ENCODE measurements at places on chromosomes 4 and X.
A peak's percentile ranks its signal among the peaks of the same experiment; 100 is the strongest.

DNA sequence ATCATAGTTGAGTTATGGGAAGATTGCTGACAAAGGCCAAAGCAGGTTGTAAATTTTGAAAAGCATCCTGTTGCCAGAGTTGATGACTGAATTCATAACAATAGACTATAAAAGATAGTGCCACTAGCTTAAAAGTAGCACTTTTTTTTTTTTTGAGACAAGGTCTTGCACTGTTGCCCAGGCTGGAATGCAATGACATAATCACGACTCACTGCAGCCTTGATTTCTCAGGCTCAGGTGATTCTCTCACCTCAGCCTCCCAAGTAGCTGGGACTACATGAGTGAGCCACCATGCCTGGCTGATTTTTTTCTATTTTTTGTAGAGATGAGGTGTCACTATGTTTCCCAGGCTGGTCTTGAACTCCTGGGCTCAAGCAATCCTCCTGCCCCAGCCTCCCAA, 122.7 kb downstream of the SPOCK3 start:
- DNase-seq: no peak

DNA sequence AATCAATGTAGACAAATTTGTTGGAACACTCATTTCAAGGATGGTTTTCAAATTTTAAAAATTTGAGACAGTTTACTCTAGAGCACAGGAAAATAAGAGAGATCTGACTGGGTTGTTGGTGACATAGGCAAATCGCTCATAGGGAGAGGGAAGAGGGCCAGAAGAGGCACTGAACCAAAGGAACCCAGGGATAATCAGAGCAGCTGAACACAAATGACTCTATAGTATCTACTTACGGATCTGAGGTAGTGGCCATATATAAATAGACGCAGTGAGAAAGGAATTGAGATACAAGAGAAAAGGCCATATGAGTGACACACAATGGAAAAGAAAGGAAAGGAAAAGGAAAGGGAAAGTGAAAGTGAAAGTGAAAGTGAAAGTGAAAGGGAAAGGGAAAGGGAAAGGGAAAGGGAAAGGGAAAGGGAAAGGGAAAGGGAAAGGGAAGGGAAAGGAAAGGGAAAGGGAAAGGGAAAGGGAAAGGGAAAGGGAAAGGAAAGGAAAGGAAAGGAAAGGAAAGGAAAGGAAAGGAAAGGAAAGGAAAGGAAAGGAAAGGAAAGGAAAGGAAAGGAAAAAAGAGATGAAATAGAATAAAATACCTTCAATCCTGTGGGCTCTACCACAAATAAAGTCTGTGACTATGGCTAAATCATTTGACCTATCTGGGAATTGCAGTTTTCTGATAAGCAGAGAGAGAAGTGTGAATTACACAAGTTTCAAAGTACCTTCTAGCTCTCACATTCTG, 759.2 kb downstream of the DMD start:
- no peak for DNase-seq

GRCh38 chrX:16666541-16666940, 16.6 kb downstream of the S100G start:
- no peak for DNase-seq

- DNase-seq: no peak
Measured at GRCh38 chr4:17531538-17532285, 16.7 kb downstream of the CLRN2 start.

DNA sequence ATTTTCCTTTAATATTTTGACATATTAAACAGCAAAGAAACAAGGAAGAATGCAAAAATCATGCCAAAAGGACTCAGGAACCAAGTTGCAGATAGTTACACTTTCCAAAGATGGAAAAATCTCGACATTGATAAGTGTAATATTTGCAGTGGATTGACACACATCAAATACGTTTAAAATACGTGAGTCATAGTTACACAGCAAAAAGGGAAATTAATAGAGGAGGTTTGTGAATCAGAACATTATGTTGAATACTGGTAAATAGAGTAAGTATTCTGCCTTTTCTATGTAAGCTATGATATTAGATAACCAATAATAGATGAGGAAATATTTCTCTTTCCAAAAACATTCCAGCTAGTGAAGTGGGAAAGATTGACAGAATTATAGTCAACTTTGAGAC, 1761.3 kb upstream of the IGFBP7 start:
- no peak for DNase-seq

GRCh38 chr4:121192013-121192412, 27.9 kb upstream of the TNIP3 start:
- DNase-seq: no peak

DNA sequence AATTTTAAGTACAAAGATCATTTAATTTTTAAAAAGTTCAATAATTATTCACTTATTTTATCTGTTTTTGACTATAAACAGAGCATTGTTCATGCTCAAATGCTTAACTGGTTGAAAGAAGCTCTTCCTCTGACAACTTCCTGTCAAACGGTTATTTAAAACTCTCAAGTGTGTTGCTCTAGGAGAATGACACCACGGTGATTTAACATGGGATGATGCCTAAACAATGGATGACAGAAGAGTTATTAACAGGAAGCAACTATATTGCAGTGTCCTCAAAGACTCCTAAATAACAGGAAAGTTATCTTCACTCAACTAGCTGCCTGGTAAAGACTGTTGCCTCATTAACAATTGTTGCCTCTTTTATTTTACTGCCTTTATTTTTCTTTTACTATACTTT, 509.6 kb downstream of the PACRGL start:
- DNase-seq: no peak

DNA sequence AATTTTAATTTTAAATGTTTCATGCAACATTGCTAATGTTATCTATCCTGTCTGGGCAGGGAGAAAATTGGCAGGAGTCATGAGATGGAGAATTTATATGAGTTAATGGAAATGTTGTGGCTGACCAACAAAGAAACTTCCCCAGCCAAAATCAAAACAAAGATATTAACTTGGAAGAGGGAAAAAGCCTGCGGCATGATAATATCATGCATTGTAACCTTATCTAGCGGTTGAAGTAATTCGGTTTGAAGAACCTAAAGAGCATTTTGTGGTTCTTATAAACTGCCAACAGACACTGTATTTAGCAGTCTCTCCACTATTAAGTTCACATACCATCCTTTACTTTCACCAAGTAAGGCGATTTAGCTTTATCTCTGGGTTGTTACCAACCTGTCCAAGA, 42.3 kb downstream of the DKK2 start:
- DNase-seq: no peak

DNA sequence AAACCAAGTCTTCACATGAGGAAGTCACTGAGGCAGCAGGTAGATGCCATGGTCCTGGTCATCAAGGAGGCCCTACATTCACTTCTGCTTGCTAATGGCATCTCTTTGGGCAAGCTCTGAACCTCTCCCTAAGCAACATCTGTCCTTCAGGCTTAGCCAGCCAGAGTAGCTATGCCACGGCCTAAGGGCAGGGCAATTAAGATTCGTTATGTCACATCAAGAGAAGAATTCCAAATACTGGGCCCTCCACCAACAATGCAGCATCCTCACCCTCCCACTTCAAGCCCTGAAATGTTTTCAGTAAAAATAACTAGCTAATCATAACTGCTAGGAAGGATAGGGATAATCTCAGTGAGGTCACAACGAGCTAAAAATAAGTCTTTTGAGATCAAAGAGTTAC, 120.7 kb upstream of the HCCS start:
- no peak for DNase-seq

DNA sequence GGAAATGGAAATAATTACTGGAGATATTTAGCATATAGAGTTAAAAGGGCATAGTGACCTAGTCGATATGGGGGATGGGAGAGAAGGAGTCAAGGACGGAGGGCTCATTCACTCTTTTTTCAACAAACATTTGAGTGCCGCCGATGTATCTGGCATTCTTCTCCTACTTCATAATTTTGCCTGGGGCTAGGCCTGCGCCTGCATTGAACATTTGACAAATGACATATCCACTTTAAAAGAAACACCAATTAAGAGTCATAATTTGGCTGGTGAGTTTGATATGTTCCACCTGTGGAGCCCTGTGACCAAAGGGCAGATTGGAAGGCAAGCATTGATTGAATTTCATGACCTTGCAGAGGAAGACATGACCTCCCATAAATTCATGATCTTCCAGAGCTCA, 2.6 kb upstream of the GPC3 start:
- no peak for DNase-seq

GRCh38 chr4:38905652-38906385, 38.2 kb downstream of the FAM114A1 start:
- DNase-seq: no peak

DNA sequence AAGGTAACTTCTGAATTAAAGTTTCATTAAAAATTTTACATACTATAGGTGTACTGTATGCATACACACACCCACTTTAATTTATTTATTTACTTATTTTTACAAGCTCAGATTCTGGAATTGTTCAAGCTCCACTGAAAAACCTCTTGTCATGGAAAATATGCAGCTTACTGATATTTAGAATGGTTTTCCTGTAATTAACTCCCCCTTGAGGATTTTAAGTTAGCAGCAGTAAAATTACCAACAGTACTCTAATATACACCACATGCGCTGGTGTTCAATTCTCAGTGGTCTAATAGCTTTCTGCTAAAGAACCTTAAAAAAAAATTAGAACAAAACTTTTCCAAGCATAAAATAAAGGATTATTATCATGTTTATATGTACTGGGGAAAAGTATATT, 12.0 kb downstream of the MAB21L2 start:
- no peak for DNase-seq

DNA sequence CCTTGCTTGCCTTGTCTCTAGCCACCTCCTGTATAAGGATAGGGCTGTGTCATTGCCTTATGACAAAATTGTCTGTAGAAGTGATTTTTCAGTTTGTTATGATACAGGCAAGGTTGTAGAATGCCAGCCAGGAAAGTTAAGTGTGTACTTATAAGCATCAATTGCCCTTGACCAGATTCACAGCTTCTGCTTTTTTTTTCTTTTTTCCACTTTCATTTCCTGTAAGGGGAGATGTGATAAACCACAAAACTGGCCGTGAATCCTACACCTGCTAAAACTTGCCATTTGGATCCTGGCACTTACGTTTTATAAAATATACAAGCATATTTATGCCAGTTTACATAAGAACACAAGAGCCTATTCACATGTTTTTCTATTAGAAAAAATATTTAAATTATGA, 35.0 kb upstream of the BMPR1B start:
- DNase-seq: no peak

DNA sequence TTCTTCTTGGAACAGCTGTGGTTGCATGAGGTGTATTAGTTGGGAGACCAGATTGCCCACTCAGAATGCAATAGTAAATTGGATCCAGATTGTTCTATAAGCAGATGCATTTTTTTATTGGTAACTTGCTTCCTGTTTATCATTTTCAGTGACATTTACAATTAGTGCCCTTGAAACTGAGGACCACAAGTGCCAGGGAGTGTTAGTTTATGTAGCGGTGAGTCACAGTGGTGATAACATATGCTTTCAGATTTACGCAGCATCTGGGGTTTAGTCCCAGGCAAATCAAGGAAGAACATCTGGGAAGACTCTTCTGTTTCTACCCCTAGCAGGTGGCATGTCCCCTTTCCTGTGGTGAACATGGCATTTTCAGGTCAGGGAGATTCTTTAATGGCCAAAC, 24.1 kb downstream of the FRMPD4 start:
- no peak for DNase-seq

DNA sequence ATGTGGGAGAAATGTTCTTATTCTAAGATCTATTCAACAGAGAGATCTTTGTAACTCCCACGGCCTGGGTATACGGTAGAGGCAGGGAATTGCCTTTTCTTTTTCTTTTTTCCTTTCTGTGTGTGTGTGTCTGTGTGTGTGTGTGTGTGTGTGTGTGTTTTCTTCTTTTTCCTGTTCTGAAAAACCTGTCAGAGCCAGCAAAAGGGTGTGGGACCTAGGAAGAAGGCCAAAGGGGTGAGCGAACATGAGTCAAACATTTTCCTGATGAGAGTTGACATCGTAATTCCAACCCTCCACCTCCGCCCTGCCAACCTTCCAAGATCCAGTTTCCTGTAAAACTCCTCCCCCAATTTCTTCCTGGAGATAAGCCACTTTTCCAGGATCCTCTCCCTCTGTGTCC, 2.8 kb upstream of the CHIC2 start:
- peak; percentile 59 for DNase-seq

DNA sequence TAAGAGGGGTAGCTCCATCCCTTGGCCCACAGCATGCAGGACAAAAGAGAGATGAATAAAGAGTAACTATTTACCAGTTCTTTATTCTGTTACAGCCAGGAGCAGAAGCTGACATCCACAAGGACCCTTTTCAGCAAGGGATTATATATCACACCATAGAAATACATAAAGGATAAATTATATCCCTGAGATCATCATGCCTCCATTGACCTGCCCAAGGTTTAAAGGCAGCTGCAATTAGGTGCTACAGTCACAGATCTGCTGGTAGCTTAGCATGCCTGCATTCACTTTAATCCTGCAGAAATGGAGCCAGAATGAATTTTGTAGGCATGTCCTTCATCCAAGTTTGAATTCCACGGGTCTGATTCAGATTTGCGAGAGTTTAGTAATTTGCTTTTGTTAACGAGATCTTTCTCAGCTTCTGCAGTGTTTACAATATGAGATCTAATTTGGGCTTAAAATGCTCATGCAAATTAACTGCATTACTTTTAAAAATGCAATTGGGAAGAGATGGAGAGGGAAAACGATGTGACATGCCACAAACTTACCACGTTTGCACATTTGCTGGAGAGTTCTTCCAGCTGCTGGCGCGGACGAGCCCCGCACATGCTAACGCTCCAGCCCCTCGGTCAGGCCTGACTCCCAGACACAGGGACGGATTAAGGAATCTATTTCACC, 327.0 kb upstream of the NOCT start:
- no peak for DNase-seq

DNA sequence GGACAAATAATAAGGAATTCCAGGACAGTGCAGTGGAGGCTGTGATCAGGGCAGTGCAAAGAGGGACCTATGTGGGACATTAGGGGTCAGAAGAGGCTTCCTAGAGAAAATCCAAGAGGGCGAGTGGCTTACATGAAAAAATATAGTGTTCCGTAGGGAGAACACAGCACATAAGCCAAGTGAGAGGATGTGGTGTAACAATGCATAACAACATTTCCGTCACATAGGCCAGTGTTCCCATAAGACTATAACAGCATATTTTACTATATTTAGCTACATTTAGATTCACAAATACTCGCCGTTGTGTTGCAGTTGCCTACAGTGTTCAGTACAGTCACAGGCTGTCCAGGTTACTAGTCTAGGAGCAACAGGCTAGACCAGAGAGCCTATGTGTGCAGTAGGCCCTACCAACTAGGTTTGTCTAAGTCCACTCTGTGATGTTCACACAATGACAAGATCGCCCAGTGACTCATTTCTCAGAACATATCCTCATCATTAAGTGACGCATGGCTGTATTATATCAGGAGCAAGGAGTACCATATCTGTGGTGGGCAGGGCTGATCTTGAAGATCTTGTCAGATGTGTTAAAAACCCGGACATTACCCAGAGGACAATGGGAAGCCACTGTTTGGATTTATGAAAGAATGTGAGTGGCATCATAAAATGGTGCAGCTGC, 74.0 kb upstream of the TBL1X start:
- DNase-seq: no peak

DNA sequence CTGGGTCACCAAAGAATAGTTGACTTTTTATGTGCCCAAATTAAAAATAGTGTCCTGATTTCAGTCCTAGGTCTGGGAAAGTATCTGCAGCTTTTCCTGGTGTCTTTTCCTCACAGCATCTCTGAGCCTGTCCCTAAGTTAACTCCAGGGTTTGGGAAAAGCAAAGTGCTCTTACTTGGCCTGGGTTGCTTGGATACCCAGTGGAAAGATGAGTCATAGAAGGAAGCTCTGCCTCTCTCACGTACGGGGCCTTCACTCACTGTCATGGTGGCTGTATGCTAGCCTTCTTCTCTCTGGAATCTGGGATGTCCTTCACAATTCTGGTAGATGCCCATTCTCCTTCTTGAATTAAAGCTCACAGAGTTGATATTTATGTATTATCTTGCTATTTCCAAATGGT, 607.3 kb downstream of the ANKRD50 start:
- DNase-seq: no peak

GRCh38 chr4:26452565-26453531, 37.4 kb downstream of the CCKAR start:
- no peak for DNase-seq
